ENCODE measurements at places on chromosomes 7 and 10.

- no peaks in the 10 kb centered on the region for H3K27me3 ChIP-seq
- DNase-seq = no peak
- no peak within 1 kb of the TSS for H3K4me3 ChIP-seq
- H3K27ac ChIP-seq = no peak within 1 kb of the TSS
- H3K4me1 ChIP-seq = peaks cover 24% of the 10 kb centered on the region
- peaks cover 54% of the 10 kb centered on the region for H3K36me3 ChIP-seq
Measured at GRCh38 chr7:100573691-100574361, at the start of gene SAP25. Gene SAP25, minus strand, starts transcription at chr7:100573900. Its CDS starts 158 bp downstream, at chr7:100573742.

DNA sequence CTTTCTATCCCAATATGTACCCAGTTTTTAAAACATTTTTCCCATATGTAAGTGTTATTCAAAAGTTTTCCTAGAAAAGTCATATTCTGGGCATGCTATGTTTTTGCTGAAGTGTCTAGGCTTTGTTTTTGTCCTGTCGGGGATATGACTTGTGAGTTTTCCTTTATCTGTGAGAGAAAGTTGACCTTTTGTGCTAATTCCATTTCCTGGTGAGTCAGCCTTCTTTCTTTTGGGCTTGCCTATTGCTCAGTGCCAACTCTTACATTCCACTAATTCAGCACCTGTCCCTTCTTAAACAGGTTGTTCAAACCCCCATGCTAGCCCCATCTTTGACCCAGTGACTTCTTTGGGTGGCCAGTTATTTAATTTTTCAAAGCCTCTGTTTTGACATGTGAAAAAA is 146.2 kb downstream of the AHR start:
- no peak for DNase-seq
- no peaks in the 10 kb centered on the region for H3K36me3 ChIP-seq
- H3K4me1 ChIP-seq = no peaks in the 10 kb centered on the region

GRCh38 chr7:16904076-16904475 is 22.3 kb upstream of the AGR3 start:
- no peak overlapping the region for H3K27ac ChIP-seq
- H3K4me3 ChIP-seq = no peak overlapping the region
- no peak for DNase-seq

DNA sequence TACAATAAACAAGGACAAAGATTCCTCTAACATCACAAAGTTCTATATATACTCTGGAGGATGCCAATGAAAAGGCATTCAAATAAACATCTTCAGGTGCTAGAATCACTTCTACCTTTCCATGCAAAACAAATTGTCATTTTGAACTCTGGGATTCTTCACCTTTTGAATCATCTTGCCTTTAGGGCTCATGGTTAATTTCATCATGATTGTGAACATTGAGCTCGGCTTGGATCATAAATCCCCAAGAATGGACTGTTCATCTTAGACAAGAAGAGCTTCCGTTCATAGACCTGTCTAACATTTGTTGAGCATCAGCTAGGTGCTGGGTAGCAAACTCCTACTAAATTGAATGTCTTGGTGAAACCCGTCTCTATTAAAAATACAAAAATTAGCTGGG is 212.2 kb downstream of the TNS3 start:
- no peaks in the 10 kb centered on the region for H3K36me3 ChIP-seq
- no peaks in the 10 kb centered on the region for H3K4me1 ChIP-seq
- no peaks in the 10 kb centered on the region for H3K27me3 ChIP-seq
- DNase-seq = no peak
- no peak overlapping the region for H3K27ac ChIP-seq
- no peak overlapping the region for H3K4me3 ChIP-seq

GRCh38 chr10:44033008-44033407 is 351.9 kb downstream of the CXCL12 start:
- no peak overlapping the region for H3K27ac ChIP-seq
- no peaks in the 10 kb centered on the region for H3K36me3 ChIP-seq
- H3K27me3 ChIP-seq = no peaks in the 10 kb centered on the region
- H3K4me3 ChIP-seq = no peak overlapping the region
- DNase-seq = no peak
- no peaks in the 10 kb centered on the region for H3K4me1 ChIP-seq

All from natural killer cell (primary cell).